ENCODE measurements at places on chromosomes 6 and 20.

GRCh38 chr6:135086414-135086764, 31.8 kb upstream of the HBS1L start:
- no peak for DNase-seq

DNA sequence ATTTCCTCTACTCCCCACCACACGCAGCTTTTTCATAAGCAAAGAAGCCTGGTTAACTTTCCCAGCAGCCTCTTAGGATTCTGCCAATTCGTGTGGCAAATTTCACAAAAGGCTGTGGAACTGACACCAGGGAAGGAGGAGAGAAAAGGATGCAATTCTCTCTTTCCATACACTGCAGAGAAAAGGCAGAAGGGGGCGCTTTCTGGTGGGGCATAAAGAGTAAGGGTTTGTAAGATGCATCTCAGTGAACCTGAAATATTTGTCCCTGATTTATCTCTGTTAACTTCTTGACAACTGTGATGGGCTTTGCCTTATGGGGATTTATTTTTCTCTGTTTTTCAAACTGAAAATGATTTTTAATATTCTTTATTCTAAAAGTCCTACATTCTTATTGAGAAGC, 45.5 kb upstream of the GLP1R start:
- DNase-seq = peak; percentile 32

GRCh38 chr6:108684771-108685329, 124.1 kb downstream of the FOXO3 start:
- no peak for DNase-seq

GRCh38 chr6:3764516-3765335, 13.2 kb upstream of the PXDC1 start:
- DNase-seq = no peak

DNA sequence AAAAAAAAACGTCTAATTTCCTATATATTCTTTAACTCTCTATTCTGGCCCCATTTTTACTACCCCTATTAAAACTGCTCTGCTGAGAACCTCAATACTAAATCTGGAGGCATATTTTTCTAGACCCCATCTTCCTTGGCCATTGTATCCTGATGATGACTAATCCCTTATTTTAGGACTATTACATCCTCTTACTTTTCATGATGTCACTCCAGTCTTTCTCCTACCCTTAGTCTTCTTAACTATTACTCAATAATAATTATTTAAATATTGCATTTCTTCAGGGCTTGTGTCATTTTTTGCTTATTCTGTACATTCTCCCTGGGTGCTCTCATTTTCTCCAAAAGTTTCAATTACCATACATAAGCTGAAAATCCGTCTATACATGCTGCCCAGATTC, 6.4 kb downstream of the FBXO30 start:
- no peak for DNase-seq

DNA sequence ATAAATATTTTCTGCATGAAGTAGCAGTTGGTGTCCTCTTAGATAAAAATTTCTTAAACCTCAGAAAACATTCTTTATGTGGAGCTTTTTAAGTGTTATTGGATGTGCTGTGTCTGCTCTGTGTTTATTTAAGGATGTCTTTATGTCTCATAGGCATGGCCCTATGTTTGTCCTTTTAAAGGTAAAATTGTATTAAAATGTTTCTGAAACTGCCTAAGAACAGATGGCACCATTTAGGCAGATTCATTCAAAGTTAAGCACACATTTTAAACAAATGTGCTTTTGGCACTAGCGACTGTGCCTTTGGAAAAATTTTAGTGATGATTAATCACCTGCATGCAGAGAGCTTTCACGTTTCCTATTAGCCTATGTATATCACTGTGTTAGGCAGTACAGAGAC, 125.2 kb downstream of the KIF6 start:
- no peak for DNase-seq

DNA sequence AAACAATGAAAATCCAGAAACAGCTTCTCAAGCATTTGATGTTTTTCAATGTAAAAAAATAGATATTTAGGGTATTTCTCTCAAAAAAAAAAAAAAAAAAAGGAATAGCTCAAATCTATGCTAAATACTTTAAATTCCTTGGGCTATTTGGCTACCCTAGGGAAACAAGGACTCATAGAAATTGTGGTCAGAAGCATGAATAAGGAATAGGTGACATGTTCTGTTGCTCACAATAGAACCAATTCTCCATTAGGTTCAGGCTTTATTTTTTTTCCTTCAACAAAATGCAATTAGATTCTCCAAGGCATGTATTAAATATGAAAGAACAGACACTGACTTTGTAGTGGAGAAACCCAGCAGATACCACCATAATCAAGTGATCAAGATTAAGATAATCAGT, 904.3 kb upstream of the FLRT3 start:
- no peak for DNase-seq

DNA sequence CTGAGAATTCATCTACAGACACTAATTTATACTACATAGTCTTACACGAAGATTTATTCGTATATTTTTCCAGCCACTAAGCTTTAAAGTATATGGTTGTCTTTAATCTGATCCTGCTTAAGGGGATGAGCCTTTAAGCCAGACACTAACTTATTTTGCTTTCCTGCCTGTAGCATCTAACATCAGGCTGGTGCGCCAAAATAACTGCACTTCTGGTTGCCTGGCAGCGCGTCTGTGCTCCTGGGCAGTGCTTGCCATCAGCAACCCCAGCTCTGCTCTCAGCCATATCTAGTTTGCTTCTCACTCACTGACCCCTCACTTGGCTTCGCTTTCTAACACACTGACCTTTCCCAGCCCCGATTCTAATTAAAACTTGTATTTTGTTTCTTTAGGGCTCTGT, 21.8 kb downstream of the HMGCLL1 start:
- peak; percentile 69 for DNase-seq

DNA sequence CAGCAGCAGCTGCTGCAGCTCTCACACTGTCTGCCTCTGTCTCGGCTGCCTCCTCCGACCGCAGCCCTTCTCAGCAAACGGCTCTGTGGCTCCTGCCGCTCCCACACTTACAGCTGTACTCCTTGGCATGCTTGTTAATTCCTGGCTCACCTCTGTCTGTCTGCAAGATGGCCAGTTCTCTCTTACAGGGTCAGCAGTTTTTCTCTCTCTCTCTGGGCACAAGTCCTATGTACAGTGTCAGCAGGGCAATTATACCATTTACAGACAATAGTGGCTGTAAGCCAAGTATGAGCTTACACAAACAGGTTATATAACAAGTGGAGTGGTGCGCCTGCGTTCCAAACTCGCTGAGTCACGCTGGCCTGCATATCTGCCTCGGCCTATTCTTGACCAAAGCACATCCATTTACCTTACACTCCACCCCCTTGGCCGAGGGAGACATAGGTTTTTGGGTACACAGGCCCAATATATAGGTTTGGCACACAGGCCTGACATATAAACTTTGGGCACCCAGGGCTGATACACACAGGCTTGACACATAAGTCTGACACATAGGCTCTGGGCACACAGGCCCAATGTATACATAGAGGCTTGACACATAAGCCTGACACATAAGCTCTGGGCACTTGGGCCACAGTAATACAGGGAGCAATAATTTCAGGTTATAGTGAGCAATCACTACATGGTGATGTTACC, 4.4 kb downstream of the ZKSCAN3 start:
- DNase-seq = no peak

- no peak for DNase-seq
Measured at GRCh38 chr6:148529010-148529409, 186.4 kb downstream of the SASH1 start.

DNA sequence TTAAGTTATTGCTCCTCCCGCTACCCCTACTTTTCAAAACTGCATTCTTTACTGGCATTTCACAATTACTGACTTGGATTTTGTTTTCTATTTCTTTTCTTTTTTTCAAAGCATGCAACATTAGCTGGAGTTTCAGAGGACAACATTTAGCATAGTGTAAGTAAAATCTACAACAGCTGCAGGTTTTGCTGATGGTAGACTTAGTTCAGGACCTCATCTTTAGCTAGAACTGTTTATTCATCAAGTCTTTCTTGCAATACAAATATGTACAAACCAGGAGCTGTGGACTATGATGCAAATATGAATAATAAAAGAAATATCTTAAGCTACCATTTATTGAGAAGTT, 728 bp upstream of the CEP162 start:
- DNase-seq = no peak

DNA sequence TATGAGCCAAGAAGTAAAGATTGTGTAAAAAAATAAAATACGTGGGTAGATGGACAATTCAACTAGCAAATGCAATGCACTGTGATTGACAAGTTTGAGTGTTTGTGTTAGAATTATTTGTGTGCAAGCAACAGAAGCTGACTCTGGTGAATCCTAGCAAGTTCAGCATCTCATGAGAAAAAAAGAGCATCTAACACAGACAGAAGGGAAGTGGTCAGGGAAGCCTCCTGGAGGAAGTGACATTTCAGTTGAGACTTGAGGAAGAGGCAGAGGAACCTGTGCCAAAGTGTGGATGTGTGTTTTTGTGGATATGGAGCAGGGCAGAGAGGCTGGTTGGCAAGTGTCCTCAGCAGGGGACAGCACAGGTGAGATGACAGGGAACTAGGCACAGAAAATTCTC, 248.7 kb downstream of the ZNF217 start:
- no peak for DNase-seq

DNA sequence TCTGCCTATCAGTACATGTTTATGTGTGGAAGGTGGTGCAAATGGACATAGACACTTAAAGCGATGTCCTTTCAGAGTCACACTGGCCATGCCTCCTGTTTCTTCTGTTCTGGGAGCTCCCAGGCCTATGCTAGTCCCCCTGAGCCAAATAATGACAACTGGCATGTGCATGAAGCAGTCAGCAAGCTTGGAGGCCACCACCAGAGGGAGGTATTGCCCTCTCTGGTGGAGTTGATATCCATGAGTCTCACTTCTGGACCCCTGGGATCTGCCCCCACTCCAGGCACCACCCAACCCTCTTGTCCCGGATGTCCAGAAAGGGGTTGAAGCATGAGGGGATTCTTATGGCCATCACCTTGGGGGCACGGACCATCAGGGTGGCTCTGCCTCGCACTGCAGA, 172.2 kb downstream of the AIG1 start:
- DNase-seq = peak; percentile 77

DNA sequence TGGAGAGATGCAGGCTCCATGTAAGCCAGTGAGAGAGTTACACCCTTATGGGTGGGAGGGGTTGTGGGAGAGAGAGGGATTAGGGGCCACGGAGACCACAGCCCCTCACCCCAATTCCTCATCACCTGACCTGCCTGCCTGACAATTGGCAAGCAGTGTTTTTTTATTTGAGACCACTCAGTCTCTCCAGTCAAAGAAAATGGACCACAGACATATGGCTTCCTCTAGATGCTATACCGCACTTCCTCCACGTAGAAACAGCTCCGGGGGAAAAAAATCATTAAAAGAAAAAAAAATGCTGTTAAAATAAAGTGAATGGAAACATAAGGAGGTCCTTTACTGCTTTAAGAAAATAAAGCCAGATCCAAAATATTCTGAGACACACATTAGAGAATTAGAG, 152.7 kb downstream of the MYLK4 start:
- DNase-seq = no peak

GRCh38 chr20:52540509-52540908, 348.9 kb upstream of the ZFP64 start:
- no peak for DNase-seq

DNA sequence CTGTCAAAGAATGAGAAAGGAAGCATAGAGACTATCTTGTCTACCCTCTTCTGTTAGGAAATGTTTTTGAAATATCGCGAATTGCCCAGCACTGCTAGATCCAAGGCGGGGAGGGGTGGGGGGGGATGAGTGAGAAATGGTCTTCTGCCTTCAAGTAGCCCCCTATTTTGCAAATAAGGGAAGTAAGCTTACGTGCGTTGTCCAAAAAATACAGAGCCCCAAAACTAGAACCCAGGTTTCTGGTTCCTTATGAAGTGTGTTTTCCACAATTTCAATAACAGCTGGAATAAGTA, 923 bp upstream of the ILRUN start:
- no peak for DNase-seq

GRCh38 chr6:79598012-79598411, 33.1 kb upstream of the SH3BGRL2 start:
- DNase-seq = no peak

DNA sequence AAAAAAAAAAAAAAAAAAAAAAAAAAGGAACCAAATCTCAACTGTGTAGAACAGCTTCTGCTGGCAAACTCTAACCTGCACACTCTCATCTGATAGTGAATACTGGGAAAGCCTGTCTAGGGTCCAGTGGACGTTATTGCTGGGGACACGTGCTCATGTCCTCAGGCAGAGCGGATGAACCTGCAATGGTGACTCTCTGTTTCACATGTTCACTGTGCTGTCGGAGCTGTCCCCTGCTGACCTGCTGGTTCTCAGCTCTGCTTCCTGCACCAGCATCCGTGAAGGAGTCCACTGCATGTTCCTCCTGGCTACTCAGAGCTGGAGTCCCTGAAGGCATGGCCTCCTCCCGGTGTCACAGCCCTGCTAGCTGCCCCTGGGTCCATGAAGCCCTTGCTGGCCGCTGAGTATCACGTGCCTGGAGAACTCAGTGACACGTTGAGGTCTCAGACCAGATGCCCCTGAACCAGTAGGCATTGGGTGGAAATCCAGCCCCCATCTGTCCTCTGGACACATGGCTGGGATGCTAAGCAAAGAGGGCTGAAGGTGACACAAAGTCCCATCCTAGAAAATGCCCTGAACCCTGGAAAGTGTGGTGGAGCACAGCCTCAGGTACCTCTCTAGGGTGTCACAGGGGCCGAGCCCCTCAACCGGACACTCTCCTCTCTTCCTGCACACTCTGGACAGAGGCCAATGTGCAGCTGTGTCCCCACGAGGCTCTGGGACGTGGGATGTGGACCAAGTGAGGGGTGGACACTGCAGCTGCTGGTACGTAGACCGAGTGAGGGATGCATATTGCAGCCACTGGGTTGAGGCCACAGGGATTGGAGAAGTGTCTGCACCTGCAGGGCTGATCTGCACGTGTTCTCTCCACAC, 54.9 kb upstream of the FRMD1 start:
- no peak for DNase-seq

GRCh38 chr6:19440531-19440930, 396.6 kb upstream of the ID4 start:
- DNase-seq = no peak
